ENCODE measurements at places on chromosomes 3 and 15. TPM values are rescaled to one million over a fixed set of nuclear protein-coding genes. Genes with fewer than 3 reads are reported as not detected.

Gene SLC28A1
- 51.2 TPM for polyA plus RNA-seq

Gene SPINK8
- polyA plus RNA-seq, result not detected

Gene GPR27
- 5.5 TPM for polyA plus RNA-seq

Gene PLOD2
- polyA plus RNA-seq, result 21.3 TPM

Gene ANKRD34C
- polyA plus RNA-seq, result 0.11 TPM

All from kidney (tissue), 22 donors.